ENCODE measurements at places on chromosomes 12 and 14.

- no peak for DNase-seq
Measured at GRCh38 chr12:50603817-50604639, 99.2 kb downstream of the DIP2B start.

- no peak for DNase-seq
Measured at GRCh38 chr12:24982250-24982649, 33.3 kb upstream of the BCAT1 start.

GRCh38 chr12:2411616-2412304 lies 359.0 kb downstream of the CACNA1C start:
- DNase-seq = no peak

GRCh38 chr12:117052386-117053049 lies 46.7 kb downstream of the TESC start:
- no peak for DNase-seq

DNA sequence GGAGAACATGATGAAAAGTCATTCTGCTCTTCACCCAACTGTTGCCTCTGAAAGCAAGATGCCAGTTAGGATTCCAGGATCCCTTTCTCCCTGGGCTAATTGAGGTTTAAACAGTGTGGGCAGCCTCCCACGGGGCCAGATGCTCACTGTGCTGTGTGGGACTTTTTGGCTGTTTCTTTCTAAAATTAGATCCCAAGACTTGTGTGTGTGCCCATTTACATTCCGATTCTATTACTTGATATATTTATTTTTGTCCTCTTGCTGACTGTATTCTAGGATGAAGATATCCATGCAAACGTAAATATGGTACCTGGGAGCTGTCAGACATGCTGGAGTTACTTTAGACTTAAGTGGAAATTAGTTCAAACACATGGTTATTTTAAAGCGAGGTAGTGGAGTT lies 6.2 kb downstream of the IFT43 start:
- no peak for DNase-seq

- no peak for DNase-seq
Measured at GRCh38 chr14:54660604-54661111, 93.7 kb downstream of the SAMD4A start.
